Activated gamma-delta T cell treated with anti-CD3 and anti-CD28 coated beads, Interleukin-2, amount 50 U/mL, for 16 hours (primary cell): ENCODE measurements at places on chromosomes 11 and 22.

- no peak for DNase-seq
Observed at GRCh38 chr11:28708075-28708474, 599.9 kb downstream of the METTL15 start.

DNA sequence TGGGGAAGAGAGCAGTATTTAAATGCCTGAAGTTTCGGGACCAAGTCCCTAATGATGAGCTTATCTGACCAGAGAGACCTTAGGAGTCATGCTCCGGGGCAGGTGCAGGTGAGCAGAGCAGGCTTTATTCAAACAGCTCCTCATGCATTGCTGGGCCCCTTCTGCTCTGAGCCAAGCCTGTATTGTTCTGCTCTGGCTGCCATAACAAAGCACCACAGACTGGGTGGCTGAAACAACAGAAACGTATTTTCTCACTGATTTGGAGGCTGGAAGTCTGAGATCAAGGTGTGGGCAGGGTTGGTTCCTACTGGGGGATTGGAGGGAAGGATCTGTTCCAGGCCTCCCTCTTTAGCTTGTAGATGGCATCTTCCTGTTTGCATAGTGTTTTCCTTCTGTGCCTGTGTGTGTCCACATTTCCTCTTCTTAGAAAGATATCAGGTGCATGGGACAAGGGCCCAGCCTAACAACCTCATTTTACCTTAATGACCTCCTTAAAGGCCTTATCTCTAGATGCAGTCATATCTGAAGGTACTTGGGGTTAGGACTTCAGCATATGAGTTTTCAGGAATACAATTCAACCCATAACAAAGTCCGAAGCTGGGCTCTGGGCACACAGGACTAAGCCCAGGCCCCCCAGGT lies 97.1 kb upstream of the PARVA start:
- DNase-seq: no peak

DNA sequence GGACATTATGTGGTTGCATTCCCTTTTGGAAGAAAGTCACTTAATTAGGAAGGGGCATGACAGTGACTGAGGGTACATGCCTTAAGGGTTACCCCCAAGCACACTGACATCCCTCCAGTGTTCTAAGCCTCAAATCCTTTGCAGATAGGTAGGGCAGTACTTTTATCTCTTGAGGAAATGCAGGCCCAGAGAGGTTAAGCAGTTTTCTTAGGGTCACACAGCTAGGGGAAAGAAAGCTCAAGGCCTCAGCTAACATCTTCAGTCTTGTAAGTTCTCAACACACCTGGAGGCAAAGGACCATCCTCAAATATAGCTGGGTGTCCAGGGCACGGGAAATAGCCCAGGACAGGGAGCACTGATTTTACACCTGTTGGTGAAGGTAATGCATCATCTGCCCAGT lies 31.6 kb downstream of the KIAA1671 start:
- DNase-seq: no peak

DNA sequence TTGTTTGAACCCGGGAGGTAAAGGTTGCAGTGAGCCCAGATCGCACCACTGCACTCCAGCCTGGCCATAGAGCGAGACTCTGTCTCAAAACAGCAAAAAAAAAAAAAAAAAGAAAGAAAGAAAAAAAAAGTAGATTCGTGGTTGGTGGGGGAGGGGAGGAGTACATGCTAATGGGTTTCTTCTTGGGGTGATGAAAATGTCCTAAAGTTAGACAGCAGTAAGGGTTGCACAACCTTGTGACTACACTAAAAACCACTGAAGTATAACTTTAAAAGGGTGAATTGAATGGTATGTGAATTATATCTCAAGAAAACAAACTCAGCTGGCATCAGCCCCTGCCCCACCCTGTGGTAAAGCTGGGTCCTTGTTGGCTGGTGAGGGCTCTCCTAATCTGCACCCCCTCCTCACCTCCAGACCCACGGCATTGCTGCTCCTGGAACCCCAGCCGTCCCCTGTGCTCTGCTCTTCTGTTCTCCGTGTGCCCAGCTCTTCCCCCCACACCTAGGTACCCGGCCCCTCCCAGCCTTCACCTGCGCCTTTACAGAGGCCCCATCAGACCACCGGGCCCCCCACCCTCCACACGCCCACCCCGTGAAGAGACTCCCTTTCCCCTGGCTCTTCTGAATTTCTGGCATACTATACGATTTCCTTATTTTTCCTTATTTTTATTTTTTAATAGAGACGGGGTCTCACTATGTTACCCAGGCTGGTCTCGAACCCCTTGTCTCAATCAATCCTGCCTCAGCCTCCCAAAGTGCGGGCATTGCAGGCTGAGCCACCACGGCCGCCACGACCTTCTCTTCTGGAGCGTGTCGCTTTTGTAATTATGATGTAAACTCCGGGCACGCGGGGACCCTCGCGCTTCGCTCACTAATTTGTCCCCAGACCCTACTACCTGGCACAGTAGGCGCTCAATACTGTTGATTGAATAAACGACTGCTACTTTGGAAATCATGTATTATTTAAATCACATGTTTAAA lies 924 bp upstream of the FADD start:
- DNase-seq: no peak

- DNase-seq: no peak
Observed at GRCh38 chr11:76834151-76834550, 26.6 kb upstream of the ACER3 start.

DNA sequence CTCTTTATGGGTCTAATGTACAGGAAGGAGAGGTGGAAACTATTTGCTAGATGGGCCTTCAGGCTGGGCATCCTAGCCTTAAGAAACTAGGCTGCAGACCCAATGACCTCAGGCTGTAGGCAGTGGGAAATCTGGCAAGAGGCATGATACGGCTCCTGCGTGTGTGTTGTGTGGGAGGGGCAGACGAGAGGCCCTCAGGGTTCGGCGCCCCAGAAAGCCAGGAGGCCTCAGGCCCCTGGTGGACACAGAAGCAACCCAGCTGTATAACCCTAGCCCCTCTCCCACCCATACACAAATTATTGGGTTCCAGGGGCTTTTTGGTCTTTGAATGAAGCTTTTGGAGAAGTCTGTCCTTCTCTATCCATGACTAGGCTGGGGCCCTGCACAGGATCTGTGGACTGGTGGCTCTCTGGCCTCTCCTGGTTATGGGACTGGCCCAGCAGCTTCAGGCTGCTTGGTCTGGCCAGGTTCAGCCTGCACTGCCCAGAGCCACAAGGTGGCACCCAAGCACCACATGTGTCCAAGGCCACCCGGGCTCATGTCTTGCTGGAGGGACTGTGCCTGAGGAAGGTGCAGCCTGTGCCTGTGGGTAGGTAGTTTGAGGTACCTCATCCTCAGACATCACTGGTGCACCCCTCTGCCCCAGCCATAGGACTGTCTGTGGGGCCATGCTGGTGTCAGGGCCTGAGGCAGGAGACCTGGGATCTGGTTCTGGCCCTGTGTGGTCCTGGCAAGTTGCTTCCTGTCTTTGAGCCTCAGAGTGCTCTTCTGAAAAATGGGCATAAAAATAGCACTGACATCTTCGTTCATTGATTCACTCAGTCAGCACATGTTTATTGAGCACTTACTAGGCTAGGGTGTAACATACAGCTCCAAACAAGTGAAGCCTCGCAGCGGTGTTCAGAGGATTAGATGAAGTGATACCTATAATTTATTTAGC lies 87.5 kb downstream of the RRM1 start:
- no peak for DNase-seq

- DNase-seq: no peak
Observed at GRCh38 chr11:7576726-7577290, 63.0 kb downstream of the PPFIBP2 start.

DNA sequence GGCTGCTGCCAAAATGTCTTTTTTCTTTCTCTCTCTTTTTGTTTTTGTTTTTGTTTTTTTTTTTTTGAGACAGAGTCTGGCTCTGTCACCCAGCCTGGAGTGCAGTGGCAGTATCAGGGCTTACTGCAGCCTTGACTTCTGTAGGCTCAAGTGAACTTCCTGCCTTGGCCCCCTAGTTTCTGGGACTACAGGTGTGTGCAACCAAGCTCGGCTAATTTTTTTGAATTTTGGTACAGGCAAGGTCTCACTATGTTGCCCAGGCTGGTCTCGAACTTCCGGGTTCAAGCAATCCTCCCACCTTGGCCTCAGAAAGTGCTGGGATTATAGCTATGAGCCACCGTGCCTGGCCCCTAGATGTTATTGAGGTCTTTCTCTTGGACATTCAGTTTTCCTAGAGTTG lies 2.2 kb upstream of the DDX10 start:
- DNase-seq: no peak

- DNase-seq: no peak
Observed at GRCh38 chr11:30513087-30513486, 73.1 kb downstream of the MPPED2 start.
